Occipital lobe (tissue), 3 donors: ENCODE measurements at places on chromosomes 4 and X.

DNA sequence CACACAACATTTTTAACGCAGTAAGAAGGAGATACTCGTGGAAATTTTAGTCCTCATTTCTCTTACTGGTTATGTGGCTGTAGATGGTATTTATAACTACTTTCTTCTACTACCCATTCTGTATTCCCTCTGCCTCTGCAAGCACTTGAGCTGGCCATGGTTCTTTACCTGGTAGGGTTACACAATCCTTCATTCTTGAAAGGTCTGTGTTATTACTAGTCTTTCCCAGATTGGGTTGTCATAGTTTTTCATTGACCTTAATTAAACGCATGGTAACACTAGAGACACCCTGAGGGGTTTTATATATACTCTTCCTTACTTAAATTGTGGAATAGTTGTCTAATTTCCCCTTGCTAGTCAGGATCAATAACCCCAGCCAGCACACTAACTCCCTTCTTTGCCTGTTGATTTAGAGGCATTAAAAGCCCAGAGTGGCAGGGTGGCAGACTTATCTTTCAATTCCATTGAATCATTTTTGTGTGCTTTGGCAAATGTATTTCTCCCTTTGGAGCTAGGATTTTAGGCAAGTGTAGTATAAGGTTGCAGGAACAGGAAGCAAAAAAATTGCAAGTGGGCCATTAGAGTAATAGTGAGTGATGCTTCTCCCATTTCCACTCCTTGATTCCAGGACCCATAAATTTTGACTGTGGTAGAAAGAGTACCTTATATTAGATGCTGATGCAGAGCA, 113.6 kb upstream of the EMCN start:
- no peak for DNase-seq

DNA sequence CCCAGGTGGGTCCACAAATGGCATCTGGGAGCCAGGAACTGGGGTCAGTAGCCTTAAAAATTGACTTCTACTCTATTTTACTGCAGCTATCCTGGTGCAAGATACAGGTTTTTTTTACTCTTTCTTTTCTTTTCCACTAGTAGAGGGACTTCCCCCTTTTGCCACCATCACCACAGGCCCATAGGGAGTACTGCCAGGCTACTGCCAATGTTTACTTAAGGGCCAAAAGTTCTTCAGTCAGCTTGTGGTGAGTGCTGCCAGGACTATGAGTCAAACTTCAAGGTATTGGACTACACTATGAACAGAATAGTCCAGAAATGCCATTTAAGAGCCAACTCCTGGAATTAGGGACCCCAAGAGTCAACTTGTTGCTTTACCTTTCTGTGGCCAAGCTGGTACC, 94.7 kb downstream of the EDA2R start:
- no peak for DNase-seq

- no peak for DNase-seq
Measured at GRCh38 chr4:41718907-41719306, 29.6 kb downstream of the PHOX2B start.

DNA sequence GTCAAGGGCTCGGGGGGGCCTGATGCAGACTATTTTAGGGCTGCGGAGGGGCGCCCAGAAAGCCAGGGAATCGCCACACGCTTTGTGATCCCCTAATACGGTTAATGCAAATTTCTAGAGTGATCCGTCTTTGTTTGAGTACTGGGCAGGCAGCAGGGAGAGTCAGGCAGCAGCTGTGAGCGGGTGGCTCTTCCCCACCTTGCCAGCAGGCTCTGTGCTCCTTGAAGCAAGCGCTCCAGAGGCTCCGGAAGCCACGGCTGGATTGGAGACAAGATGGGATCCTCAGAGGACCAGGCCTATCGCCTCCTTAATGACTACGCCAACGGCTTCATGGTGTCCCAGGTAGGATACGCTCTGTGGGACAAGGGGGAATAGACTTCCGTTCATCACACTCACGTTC, at the start of gene ASMT:
Gene ASMT, plus strand, starts transcription at position 133 of the 400 bp plus-strand sequence. Its CDS starts 141 bp downstream, at position 274.
- no peak for DNase-seq

DNA sequence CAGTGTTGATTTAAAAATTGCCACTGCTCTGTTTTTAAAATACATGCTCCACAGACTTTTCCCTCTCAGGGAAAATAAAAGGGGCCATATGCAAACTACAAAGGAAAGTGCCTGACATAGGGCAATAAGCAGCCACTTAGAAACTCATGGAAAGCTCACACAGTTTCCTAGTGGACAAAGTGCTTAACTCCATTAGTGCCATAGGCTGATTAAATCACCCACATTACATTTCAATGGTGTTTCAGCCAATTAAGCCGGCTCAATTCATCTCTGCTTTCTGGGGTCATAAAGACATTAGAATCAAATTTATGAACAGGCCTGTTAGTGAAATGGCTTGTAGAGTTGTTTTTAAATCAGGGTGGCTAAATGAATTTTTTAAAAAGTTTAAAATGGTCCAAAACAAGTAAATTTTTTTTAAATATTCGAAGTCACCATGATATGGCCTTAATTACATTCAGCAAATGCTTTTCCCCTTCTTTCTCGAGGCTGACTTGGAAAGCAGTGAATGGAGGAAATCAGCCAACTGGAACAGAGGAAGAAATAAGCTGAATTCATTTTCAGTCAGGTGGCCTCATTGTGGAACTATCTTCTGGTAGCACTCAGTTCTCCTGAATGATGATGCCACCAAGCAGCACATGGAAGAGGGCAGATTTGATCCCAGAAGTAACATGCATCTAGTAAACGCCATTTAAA, 2305.1 kb upstream of the AGA start:
- DNase-seq, result no peak
